ENCODE measurements at places on chromosomes 2 and 18.

DNA sequence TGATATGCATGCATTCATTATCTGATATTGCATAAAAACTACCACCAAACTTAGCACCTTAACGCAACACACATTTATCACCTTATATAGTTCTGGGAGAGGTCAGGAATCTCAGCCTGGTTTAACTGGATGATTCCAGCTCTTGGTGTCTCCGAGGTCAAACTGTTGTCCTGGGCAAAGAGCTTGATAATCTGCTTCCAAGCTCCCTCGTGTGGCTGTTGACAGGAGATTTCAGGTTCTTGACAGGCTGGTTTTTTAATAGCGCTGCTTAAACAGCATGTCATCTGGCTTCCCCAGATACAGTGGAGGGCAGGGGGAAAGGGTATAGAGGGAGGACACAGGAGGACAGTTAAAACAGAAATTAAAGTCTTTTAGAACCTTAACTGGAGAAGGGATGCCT lies 785.0 kb downstream of the CNTNAP5 start:
- DNase-seq: no peak

- no peak for DNase-seq
Observed at GRCh38 chr18:52716973-52717372, 377.0 kb downstream of the DCC start.

DNA sequence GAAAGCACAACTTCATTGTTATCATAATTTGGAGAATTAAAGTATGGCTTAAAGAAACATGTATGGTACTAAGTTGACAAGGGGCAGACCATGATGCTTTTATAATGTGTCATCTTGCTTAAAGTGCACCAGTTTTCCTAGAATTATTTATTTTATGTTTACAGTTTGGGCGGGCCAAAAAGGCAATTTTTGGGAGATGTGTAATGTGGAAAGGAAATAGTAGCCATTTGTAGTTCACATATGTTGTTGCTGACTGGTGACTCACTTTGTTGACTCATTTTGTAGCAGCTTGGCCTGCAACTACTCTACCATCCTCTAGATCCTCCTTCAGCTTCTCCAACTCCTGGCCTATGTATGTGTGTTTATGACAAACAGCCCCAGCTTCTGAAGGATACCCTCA lies 7.7 kb downstream of the ZSCAN30 start:
- DNase-seq: peak; percentile 25

- peak; percentile 15 for DNase-seq
Observed at GRCh38 chr2:186349508-186349907, 136.6 kb upstream of the ZC3H15 start.

- no peak for DNase-seq
Observed at GRCh38 chr2:178589335-178589734, 109.1 kb downstream of the PLEKHA3 start.

GRCh38 chr18:73235491-73235890 lies 367.7 kb upstream of the NETO1 start:
- peak; percentile 51 for DNase-seq

GRCh38 chr2:88747990-88748389 lies 56.5 kb downstream of the RPIA start:
- no peak for DNase-seq

- no peak for DNase-seq
Observed at GRCh38 chr18:44826418-44827259, 146.0 kb downstream of the SETBP1 start.

DNA sequence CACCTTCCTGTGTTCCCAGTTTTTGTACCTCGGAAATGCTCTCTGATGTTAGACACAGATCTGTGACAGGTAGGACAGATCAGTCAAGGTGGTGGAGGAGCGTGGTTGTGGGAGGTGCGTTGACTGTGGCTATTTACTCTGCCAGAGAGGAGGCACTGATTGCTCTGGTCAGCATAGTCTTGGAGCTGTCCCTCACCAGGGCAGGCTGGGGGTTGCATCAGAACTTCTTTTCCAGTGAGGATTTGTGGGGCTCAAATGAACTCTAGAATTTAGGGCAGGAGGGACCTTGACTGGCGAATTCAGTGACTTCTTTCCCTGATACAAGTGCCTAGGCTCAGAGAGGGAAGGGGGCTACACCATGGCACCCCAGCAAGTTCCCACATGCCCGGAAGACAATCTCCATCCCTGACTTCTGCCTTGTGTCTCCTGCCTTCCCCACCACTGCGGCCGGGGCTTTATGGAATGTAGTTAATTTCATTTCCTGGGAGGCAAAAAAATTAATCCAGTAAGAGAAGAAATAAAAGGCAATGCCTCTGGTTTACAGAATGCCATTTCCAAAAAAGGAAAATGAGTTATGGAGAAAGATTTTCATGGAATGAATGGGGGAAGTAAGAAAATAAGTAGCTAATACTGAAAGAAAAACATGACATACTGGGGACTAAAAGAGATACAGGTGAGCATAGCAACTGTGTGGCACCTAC lies 26.1 kb downstream of the NIFK start:
- no peak for DNase-seq

DNA sequence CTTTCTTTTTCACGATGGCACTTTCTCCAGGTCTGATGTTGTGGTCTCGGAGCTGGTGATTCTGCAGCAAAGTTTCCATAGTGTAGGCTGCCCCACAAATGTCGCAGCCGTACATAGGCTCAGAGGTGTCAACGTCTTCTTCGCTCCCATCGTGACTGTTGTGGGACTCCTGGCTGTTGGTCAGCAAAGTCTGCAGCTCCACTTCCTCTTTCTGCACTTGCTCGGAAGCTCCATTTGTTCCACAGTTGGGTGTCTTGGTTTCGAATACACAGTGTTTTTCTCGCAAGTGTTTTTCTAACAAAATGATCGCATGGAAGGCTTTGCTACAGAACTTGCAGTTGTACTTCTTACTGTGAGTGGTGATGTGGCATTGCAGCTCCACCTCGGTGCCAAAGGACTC lies 126.8 kb downstream of the ZNF521 start:
- DNase-seq: no peak

- no peak for DNase-seq
Observed at GRCh38 chr2:151053661-151053990, 208.0 kb downstream of the RBM43 start.

- no peak for DNase-seq
Observed at GRCh38 chr2:172372436-172372835, 55.0 kb upstream of the ITGA6 start.

DNA sequence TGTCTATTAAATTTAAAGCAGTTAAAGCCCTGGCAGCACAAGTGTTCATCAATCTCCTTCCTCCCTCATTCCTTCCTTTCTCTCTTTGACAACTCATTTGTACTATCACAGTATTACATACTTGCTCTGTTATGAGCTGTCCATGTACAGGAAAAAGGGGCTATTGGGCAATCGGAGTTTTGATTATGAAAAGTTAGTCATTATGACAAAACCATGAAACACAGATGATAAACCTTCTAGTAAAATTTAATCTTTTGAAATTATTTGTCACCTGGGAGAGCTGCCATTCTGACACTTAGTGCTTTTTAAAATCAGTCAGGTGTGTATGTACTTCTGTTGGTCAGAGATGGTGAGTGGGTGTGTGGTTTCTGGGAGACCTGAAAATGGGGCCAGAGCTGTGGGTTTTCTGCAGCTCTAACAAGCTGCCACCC lies 39.4 kb downstream of the MAP4K4 start:
- DNase-seq: no peak

DNA sequence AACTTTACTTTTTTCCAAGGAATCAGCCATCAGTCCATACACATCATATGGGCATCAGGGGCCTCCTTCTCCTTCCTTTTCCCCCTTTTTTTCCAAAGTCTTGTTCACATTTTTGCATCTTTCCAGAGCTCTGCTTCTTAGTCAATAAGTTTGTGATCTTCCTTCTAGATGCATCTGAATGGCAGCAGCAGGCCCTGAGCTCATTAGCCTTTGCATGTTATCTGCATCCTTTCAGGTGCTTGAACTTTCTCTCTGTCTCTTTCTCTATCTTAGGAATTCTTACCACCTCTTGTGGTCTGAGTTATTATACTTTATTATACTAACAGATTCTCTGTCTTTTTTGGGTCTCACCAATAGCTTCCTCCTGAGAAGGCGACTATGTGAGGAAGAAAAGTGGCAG lies 312.4 kb upstream of the FANCL start:
- DNase-seq: no peak

- DNase-seq: no peak
Observed at GRCh38 chr2:217563565-217563964, 439.2 kb downstream of the TNS1 start.

DNA sequence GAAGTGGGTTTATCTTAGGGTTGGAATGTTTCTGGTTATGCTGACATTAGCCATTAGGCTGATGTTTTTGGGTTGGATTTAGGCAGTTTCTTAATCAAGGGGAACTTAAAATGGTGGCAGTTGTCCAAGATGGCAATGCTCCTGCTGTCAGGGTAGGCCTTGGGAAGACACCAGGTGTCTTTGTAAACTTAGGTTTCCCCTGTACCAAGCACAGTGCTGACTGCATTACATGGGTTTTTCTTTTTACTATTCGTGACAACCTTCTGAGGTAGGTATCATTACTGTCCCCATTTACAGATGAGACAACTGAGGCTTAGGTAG lies 528 bp upstream of the ATG16L1 start:
- no peak for DNase-seq

DNA sequence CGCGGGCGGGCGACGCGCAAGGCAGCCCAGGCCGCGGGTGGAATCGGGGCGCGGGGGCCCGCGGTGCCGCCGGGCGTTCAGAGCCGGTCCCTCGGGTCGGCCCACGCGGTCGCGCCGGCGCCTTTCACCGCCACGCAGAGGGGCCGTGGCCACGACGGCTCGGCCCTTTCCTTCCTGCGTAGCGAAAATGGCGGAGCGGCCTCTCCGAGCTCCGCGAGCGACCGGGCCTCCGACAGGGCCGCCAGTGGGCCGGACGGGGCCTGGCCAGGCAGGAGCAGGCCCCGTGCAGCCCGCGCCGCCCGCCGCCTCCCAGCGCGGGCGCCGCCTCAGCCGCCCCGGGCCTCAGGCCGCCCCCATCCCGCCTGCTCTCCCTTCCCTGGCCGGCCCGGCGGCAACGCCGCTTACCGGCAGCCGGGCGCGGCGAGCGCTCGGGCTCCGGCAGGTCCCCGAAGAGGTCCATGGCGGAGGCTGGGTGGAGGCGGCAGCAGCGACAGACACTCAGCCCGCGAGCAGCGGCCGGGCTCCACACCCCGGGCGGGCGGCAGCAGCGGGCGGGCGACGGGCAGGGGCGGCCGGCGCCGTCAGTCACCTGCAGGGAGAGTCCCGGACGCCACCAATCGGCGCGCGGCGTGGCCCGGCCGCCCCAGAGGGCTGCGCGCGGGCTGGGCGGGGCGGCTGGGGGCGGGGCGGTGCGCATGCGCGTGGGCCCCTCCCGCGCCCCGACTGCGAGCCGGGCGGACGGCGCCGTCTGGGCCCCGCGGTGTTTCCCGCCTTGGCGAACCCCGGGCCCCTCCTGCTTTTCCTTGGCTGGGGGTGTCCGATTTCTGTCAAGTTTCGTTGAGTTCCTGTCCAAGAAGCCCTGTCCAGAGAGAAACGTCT lies at the start of gene ILKAP:
ILKAP (minus strand) TSS at position 602 of the 879 bp plus-strand sequence; CDS start at position 460, 142 bp downstream.
- DNase-seq: no peak

- no peak for DNase-seq
Observed at GRCh38 chr2:204635478-204635877, 90.2 kb downstream of the PARD3B start.

GRCh38 chr2:74392449-74392743 lies 12.3 kb upstream of the DCTN1 start:
- DNase-seq: no peak

DNA sequence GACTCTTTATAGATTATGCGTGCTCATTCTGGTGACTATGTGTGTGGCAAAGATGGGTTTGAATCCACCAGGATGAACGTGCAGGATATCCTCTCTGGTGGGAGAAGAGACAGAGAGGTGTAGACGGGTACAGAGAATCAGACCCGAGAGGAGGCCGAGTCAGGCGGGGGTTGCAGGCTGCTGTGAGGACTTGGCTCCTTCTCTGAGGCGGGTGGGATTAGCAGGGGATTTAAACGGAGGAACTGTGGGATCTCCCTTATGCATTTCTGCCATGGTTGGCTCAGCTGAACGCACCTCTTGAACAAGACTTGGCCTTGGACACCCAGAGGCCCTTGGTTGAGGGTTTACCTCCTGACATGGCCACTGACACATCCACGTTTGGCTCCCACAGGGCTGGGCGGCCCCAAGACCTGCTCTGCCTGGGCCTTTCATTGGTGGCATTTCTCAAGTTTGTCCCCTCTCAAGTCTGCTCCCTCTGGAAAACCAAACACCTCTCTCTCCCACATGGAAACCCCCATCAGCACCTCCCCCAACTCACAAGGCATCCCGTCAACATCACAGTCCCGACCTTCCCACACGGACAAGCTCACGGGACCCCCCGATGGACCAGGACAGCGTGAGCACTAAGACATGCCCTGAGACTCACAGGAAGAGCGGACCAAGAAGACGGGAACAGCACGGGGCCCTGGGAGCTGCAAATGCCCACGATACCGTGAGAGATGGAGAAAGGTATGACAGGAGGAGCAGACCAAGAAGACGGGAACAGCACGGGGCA lies 158.3 kb downstream of the RTP5 start:
- DNase-seq: no peak

DNA sequence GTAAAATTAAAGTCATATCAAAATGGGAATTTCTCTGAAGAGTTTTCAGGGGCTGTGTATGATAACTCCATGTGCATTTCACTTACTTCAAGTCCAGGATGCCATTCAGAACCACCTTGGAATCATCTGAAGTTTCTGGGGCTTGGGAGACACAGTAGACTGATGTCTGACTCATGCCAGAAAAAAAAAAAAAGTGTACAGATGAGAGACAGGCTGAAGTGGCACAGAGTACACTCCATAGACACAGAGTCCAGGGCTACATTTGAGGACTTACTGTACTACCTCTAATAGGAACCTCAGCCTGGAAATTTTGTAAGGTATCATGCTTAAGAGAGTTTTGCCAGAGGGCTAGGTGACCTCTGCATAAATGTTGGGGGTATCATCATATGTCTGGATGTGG lies 92.0 kb downstream of the SS18 start:
- no peak for DNase-seq

DNA sequence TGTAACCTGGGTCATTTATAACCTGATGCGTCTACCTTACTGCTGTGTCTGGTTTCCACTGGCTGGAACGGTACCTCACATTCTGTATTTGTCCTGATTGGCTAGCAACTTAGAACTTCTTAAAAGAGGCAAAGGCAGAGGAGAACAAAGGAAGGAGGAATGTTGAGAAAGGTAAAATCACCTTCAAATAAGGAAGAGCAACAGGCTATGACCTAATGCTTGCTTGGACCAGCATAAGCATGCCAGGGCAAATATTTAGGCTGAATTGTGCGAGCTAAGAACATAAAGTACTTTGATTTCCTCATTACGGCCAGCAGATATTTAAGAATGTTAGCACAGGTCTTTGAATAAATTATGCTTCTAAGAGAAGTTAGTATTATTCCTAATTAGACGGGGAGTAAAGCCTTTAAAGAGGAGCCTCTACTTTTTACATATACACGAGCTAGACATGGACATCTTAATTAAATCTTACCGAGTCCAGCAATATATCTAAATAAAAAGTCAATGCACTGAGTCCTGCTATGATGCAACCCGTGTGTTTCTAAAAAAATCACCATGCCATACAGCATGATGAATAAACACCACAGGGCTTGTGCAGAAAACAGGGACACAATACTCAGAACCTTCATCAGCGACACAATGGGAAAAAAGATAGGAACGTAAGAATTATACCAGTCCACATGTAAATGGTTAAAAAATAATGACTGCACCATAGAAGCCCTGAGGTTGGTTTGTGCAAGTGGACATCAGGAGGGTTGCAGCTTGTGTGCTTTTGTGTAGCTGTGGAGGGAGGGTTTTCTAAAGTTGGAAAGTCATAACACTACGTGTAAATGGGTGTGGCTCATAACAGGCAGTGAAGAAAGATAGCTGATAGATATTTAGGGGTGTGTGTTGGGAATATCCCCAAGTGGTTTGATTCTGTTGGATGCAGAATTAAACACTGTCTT lies 14.2 kb downstream of the SEPTIN2 start:
- no peak for DNase-seq
